PC-9 (cell line): ENCODE measurements at places on chromosomes 11 and 22.

- DNase-seq = no peak
These were observed 20.3 kb downstream of the TMPRSS5 start for GRCh38 chr11:113685654-113686359.

GRCh38 chr11:86370171-86370570, 4.5 kb upstream of the CCDC81 start:
- DNase-seq = no peak

DNA sequence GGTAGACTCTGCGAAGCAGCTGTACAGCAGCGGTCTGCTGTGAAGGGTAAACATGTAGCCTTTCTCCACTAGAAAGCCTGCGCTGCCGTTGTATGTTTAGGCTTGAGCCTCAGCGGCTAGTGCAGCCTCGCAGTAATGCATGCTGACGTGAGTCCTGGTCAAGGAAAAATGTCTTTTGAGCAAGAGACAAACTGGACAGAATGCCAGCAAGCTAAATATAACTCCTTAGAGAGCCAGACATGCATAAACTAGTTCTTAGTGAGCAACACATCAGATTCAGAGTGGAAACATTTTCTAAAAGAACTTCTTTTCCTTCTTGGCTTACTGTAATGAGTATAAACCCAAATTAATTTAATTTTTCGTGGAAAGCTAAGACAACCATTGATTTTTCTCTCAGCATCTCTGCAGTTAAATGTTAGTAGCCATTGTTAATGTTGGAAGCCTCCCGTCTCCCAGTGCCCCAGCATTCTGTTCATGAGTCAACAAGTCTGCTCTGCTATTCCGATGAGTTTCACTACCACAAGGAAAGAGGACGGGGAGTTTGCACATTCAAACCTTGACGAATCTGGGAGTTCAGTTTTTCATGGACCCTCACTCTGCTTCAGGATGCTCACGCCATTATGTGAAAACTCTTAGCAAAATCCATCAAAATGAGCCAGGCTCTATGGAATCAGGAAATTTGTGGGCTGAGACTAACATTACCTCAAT, 51.4 kb downstream of the JAM3 start:
- DNase-seq = no peak

DNA sequence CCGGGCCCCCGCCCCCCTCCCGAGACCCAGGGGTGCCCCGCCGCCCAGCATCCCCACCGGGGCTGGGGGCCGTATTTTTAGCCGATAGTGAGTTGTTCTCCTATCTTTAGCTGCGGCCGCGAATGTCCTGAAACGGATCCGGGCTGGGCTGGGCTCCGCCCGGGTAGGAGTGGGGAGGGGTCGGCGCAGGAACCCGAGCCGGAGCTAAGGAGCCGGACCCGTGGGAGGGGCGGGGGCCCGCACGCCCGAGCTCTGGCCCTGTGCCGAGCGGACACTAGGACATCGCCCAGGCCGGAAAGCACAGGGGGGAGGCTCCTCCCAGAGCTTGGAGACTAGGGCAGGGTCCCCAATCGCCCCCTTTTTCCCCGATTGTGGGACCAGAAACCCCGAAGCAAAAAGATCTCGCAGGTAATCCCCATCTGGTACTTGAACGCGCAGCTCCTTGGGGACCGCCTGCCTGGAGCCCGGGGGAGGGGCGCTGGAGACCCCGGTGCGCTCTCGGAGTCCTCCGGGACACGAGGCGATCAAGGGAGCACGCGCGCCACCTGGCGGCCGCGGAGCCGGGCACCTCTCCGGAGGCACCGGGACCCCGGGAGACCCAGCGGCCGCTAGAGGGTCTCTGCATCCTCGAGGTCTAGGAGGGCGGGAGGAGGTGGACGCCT, 669 bp downstream of the CDC42EP2 start:
- peak; percentile 89 for DNase-seq

- no peak for DNase-seq
These were observed 283.5 kb downstream of the SWAP70 start for GRCh38 chr11:9947231-9947864.

DNA sequence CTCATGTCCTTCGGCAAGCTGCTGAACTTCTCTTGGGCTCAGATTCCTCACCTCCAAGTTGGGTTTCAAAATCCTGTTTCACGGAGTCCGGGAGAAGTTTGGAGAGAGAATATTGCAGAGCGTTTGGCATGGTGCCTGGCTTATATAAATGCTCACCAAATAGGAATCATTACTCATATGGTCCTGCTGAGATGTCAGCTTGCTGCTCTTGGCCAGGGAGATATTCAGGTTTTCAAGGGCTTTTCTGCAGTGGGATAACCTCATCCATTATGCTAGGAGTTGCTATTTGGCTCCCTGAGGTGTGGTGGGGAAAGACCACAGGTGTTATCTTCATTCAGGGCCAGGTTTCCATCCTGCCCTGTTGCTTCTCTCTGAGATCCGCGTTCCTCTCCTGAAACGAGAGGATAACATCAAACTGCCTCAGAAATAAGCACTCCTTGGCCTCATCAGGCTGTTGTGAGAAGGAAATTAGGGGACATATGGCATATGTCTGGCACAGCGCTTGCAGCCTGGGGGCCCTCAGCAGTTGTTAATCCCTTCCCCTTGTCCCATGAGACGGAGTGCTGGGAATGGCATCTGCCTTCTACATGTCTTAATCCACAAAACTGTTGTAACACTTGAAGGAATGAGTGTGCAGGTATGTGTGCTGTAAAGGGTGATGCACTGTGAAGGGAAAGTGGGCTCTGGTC, 29.9 kb upstream of the ACER3 start:
- DNase-seq = no peak

GRCh38 chr22:29784451-29785361, 17.5 kb downstream of the UQCR10 start:
- DNase-seq = no peak

DNA sequence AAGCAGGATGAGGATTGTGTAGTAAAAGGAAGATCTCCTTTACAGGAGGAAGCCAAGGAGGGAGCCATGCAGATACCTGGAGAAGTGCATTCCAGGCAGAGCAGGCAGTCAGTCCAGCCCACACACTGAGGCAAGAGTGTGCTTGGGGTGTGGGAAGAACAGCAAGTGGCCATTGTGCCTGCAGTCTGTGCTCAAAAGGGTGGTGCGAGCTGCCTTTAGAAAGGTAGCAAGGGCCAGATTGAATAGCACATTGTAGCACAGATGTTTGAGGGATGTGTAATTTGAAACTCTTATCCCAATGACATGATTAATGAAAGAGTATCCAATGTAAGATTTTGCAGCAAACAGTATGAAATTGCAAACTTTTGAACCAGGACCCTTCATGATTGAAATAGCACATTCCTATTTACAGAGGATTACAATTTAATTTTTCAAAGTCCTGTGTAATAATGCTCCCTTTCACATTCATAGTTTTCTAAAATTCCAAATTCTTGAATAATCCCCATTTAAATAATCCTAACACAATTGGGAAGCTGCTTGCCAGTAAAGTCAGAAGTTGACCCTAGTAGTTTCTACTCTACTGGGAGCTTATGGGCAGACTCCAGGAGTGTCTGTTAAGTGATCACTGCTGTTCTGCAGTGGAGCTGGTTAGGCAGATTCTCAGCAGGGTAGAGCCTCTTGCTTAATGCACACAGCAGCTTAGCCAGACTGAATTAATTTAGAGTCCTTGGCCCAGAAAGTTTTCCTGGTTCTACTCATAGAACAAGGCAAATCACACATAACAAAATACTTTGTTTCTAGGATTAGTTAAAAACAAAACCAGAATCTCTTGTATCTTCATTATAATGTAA, 78.1 kb downstream of the CYB5R2 start:
- peak; percentile 37 for DNase-seq

DNA sequence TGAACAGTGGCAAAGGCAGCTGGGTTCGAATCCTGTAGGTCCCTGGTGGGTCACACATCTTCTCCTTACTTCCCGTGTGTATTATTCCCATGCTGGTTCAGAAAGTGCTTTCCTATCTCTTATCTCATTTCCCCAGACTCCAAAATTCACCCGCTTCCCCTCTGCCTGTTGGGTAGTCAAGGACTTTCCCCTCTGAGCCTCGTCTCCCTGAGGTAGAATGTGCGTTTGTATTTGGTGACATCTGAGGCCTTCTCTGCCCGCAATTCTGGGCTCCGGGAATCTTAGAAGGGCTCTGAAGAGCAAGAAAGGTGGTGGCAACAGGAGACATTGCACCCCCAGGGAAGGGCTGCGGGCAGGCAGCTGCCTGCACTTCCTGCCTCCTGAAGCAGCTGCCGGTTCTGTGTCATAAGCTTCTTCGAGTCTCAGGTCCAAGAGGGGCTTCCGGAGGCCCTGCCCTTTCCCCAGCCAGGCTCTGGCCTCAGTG, 5.9 kb downstream of the LRRC32 start:
- no peak for DNase-seq

GRCh38 chr11:117457031-117457785, 129.6 kb downstream of the CEP164 start:
- no peak for DNase-seq

- DNase-seq = no peak
These were observed 564.5 kb downstream of the DLG2 start for GRCh38 chr11:85062659-85063058.

GRCh38 chr11:66421492-66422205, 814 bp downstream of the NPAS4 start:
- peak; percentile 74 for DNase-seq

DNA sequence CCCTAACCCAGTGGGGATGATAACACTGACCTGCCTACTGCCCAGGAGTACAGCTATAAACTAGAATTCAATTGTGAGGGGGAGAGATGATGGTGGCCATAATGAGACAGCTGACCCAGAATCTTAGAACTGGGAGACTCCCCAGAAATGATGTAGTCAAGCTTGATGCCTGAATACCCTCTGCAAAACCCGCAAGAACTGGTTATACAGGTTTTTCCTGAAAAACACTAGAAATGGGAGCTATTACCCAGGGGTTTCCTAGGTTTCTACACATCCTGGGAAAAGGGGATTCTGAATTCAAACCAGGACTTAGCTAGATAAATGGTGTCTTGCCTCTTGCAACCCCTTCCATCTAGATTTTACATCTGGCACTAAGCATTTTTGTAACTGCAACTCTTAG, 113.8 kb upstream of the NARS2 start:
- DNase-seq = no peak

DNA sequence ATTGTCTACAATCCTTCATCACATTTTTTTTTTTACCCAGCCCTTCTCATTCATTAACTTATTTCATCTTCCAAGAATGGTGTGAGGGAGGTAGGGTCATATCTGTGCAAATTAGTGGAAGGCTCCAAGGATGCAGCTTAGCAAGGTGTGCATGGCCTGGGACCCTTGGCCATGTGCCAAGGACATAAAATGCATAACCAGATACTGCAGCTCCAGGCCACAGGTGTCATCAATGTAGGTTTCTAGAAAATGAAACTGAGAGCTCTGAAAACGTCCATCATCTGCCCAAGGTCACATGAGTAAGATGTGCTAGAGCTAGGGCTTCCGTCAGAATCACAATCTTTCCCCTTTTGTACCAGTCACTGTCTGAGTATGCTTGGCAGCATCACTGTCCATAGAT, 29.8 kb downstream of the ANKK1 start:
- DNase-seq = no peak

DNA sequence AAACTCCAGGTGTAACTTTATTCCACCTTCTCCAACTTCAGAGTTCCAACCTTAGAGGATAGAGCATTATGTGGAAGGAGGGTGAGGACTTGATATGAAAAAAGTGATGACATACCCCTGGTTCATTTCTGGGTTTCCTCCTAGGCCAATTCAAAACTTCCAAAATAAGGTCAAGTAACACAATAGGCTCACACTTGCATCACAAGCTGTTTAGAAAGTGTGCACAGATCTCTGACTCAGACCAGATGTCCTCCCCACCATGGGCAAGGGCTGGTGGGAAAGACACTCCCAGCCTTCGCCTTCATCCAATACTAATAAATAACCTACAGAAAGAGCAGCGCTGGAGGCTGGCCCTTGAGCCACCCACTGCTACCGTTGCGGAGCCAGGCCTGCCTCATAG, 5.8 kb upstream of the BUD13 start:
- DNase-seq = no peak

DNA sequence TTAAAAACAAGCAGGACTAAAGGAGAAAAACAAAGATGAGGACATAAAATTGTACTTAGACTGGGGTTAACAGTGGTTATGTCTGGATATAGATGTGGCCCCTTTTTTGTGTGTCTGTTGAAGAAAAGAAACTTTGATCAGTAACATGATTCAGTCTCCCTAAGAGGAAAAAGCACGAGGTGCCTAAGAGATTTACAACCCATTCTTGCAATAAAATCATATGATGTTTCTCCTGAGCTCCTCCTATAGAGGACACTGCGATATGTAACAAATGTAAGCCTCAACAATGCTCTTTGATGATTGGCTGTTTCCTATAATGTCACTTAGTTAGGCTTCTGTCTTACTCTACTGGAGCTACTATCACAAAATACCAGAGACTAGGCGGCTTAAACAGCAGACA, 77.9 kb downstream of the FBXO7 start:
- no peak for DNase-seq

DNA sequence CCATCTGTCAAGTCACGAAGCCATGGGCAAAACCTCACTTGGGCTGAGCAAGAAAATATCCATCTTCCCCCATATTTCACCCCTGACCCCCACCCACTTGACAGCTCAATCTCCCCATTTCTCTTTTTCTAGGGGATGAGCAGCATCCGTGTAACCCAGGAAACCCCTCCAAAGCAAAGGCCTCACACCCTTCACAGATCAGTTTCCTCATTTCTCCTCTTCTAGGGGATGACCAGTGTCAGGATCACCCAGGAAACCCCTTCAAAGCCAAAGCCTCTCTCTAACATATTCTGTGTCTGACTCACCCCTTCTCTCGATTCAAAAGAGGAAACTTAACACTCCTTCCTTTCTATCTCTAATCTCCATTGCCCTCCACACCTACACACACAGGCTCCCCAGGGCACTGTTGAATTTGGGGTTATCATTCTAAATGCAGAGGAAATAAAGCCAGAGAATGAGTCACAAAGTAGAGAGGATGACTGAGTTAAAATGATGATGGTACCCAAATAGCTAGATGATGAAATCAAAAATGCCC, 439.7 kb downstream of the BUD13 start:
- DNase-seq = no peak

DNA sequence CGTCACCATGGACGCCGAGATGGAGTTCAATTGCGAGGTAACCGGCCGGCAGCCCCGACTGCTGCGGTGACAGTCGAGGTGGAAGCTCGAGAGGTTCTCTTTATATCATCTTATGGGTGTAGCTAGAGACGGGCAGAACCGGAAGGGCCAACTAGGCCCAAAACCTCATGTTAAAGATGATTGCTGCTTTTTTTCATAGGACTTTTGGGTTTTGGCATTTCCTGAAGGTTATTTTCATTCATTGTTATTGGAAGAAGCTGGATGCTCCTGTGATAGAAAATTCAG, 585 bp downstream of the NF2 start:
- no peak for DNase-seq

- DNase-seq = no peak
These were observed 7.3 kb upstream of the APOA1 start for GRCh38 chr11:116844722-116845121.

GRCh38 chr11:7672960-7673723, at the start of gene CYB5R2:
CYB5R2 (minus strand) TSS chr11:7673500; CDS start chr11:7672825, 675 bp downstream.
- DNase-seq = no peak
